ENCODE measurements at places on chromosomes 4 and X.

DNA sequence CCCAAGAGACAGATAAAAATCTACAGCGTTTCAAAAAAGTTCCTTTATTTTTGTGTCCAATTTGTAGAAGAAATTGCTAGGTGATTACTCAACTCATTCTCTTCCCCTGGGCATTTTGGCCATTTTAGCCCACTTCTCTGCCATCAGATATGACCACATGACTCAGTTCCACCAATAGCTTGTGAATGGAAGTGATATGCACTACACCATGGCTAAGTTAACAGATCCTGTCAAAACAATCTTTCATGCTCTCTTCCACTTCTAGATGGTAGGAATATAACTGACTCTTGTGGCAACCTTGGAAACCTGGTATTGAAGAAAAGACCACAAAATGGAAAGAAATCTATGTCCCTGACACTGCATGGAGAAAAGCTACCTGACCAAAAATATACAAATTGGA, 26.2 kb upstream of the FREM3 start:
- no peak for DNase-seq

DNA sequence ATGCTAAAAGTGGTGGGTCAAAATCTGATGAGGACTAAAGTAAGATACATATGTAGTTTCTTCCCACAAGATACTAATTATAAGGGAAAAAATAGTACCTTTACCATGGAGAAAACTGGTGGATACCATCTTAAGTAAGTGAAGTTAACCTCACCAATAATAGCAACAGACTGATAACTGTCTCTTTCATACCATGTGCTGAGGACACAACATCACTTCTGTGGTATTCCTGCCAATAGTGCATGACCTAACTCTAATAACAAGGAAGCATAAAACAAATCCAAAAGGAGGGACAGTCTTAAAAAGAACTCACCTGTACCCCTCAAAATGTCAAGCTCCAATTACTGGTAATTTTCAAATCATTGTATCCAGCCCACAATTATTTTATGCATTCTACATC, 8.8 kb downstream of the UFSP2 start:
- no peak for DNase-seq

GRCh38 chrX:46627711-46628419, 54.3 kb downstream of the CHST7 start:
- DNase-seq = no peak

GRCh38 chr4:169127314-169127713, 117.3 kb upstream of the CBR4 start:
- DNase-seq = no peak
